ENCODE measurements at places on chromosomes 1 and 21. TPM values are rescaled to one million over a fixed set of nuclear protein-coding genes. Genes with fewer than 3 reads are reported as not detected.

Gene INKA2
- total RNA-seq, result 0.91 TPM

- DNase-seq, result peak; percentile 65
These were observed 339.2 kb downstream of the DPYD start for GRCh38 chr1:97581614-97582051.

GRCh38 chr1:94951046-94951445 lies 24.1 kb upstream of the CNN3 start:
- no peak for DNase-seq

Gene ZBTB8A
- 6.2 TPM for total RNA-seq

DNA sequence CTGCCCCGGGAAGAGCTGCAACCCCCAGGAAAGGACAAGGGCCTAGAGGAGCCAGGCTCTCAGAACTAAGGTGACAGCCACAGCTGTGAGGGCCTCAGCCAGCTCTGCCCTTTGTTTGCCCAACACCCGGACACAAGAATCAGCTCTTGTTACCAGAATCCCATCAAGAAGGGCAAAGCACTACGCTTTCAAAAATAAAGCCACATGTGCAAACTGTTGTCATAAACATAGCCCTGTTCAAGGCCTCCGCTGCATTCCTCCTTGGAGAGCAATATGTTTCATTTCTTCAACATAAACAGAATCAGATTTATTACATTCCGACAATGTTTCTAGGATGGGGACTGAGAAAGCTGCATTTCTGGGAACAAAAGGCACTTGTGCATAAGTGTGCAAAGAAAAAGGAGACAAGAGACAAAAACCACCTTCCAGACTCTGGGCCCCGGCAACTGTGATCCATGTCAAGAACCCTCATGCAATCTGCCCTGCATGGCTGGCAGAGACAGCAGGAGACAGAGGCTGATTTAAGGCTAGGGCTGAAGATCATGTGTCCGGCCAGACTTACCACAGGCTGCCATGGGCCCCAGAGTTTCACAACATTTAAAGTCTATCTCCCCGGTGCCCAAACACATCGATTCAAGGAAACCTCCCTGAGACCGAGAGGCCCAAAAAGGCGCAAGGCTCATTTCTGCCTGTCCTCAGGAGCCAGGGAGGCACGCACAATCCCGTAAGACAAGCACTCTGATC lies 71.0 kb downstream of the SSBP3 start:
- peak; percentile 27 for DNase-seq

Gene TENT5C
- under 0.01 TPM for total RNA-seq

Gene ARMH1
- not detected for total RNA-seq

DNA sequence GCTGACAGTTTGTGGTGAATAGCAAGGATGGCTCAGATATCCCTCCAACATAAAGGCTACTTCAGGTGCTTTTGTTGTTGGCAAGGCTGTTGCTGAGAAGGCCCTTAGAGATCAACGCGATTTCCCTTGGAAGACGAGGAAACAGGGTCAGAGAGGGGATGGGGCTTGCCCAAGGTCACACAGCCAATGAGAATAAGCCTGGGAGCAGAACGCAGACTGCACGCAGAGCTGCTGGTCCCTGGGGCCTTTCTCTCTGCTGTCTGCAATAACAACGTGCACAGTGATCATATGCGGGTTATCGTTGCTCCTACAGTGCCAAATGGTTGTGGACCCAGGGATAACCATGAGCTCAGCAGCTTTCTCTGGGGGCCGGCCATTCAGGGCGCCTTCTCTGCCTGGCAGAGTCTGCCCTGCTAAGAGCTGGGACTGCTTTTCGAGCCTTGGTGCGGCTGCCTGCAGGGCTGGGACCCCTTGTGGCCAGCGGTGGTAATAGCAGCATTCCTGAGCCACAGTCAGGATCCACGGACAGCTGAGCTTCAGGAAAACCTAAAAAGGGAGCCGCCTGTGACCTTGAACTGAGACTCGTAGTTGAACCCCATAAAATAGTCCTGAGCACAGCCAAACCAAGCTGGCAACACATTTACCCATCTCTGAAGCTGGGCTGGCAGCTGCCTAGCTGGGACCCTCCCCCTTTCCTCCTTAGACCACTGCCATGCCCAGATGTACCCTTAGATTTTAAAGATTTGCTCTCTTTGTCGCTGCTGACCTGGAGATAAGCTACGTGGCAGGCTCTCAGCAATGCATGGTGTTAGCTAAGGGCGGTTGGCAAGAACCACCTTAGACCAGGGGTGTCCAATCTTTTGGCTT lies 39.8 kb downstream of the HTR6 start:
- peak; percentile 74 for DNase-seq

GRCh38 chr1:161970633-161971032 lies 53.0 kb downstream of the OLFML2B start:
- no peak for DNase-seq

GRCh38 chr21:37642493-37642892 lies 273.8 kb downstream of the KCNJ6 start:
- peak; percentile 60 for DNase-seq

GRCh38 chr1:116853680-116854402 lies 55.9 kb upstream of the PTGFRN start:
- peak; percentile 94 for DNase-seq
